ENCODE measurements at places on chromosomes 1 and 21. TPM values are rescaled to one million over a fixed set of nuclear protein-coding genes. Genes with fewer than 3 reads are reported as not detected.

The LIN28A gene
- total RNA-seq: not detected

The TGFB2 gene
- total RNA-seq: 56.2 TPM

The ACKR1 gene
- total RNA-seq: 0.75 TPM

The PRKCZ gene
- 0.19 TPM for total RNA-seq

The CELA3B gene
- total RNA-seq: not detected

The FMN2 gene
- not detected for total RNA-seq

The LDLRAD1 gene
- not detected for total RNA-seq

The NCAM2 gene
- 0.38 TPM for total RNA-seq

The GPR52 gene
- total RNA-seq: 0.54 TPM

The RNU1-4 gene
- 5,329 TPM for total RNA-seq

The HMGN1 gene
- total RNA-seq: 242 TPM

The SPRR1A gene
- total RNA-seq: not detected

The CIART gene
- total RNA-seq: 0.54 TPM

The CLIC4 gene
- total RNA-seq: 279 TPM

The CCDC27 gene
- total RNA-seq: not detected

Measured in endothelial cell of coronary artery (primary cell).